HCT116 (cell line): ENCODE measurements at places on chromosomes 3 and 15. TPM values are rescaled to one million over a fixed set of nuclear protein-coding genes. Genes with fewer than 3 reads are reported as not detected.

GRCh38 chr15:99324082-99324620 lies 72.9 kb downstream of the LRRC28 start:
- H3K27ac ChIP-seq = peak overlapping the region; percentile 58; the same call in 1 of the 2 replicates
- no peaks in the 10 kb centered on the region for H3K36me3 ChIP-seq
- H3K27me3 ChIP-seq = no peaks in the 10 kb centered on the region
- peaks cover 9% of the 10 kb centered on the region for H3K4me1 ChIP-seq
- H3K4me3 ChIP-seq = peak overlapping the region; percentile 51

DNA sequence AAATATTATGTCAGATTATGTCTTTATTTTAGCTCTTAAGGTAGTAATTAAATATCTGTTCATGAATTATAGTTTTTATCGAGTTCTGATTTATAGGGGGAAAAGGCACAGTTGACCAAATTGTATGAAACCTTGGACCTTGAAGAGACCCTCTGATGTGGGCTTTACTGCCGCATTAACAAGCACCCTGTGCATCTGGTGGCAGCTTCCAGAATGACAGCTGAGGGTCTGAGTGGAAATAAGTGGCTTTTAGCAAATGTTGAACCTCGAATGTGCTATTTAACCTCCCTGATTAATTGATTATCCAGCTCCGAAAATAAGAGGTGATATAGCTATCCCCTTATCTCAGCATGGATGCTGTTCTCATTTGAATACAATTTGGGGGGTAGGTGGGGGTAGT lies 87.0 kb downstream of the TMEM108 start:
- no peaks in the 10 kb centered on the region for H3K4me1 ChIP-seq
- H3K27ac ChIP-seq = no peak overlapping the region
- no peaks in the 10 kb centered on the region for H3K36me3 ChIP-seq
- DNase-seq = no peak
- peaks cover 43% of the 10 kb centered on the region for H3K27me3 ChIP-seq

- DNase-seq = no peak
- no peaks in the 10 kb centered on the region for H3K4me1 ChIP-seq
- H3K36me3 ChIP-seq = peaks cover 6% of the 10 kb centered on the region; the same call in 1 of the 2 replicates
- no peak overlapping the region for H3K4me3 ChIP-seq
These were observed 31.1 kb downstream of the RBM15B start for GRCh38 chr3:51422211-51422610.

- H3K4me3 ChIP-seq = no peak overlapping the region
- no peak for DNase-seq
- H3K4me1 ChIP-seq = no peaks in the 10 kb centered on the region
- no peaks in the 10 kb centered on the region for H3K36me3 ChIP-seq
- no peaks in the 10 kb centered on the region for H3K27me3 ChIP-seq
- no peak overlapping the region for H3K27ac ChIP-seq
These were observed 177.3 kb downstream of the OTOL1 start for GRCh38 chr3:161673866-161674265.

DNA sequence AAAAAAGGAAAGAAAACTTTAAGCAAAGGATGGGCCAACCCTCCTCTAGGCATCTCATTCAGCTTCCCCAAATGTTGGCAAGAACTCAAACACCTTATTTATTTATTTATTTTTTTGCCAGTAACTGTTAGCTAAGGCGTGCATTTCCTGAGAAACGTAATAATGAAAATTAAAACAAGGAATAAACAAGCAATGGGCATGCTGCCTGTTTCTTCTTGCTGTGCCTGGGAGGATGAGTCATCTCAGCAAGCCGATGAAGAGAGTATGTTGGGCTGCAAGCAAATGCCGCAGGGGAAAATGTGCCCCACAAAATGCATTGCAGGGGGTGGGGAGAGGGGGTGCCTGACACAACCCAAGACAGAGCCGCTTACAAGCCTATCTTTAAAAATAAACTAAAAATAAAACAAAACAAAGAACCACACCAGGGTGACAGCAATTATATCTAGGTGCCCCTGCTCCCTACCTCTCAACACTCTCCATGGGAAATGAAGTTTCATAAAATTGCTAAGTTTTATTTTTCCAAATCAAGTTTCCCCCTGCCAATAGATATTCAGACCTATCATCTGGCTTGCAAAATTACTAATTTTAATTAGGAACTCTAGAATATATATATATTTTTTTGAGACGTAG lies 40.3 kb downstream of the EIF4E3 start:
- H3K27ac ChIP-seq = no peak overlapping the region
- no peak overlapping the region for H3K4me3 ChIP-seq
- H3K27me3 ChIP-seq = no peaks in the 10 kb centered on the region
- no peak for DNase-seq
- H3K36me3 ChIP-seq = no peaks in the 10 kb centered on the region

GRCh38 chr3:107328069-107328468 lies 49.2 kb upstream of the CCDC54 start:
- H3K27me3 ChIP-seq = no peaks in the 10 kb centered on the region
- H3K4me3 ChIP-seq = no peak overlapping the region
- DNase-seq = no peak
- no peaks in the 10 kb centered on the region for H3K4me1 ChIP-seq

- peaks cover 12% of the 10 kb centered on the region for H3K4me1 ChIP-seq
- peak; percentile 66 for DNase-seq
- H3K4me3 ChIP-seq = peak within 1 kb of the TSS; percentile 74
- H3K36me3 ChIP-seq = no peaks in the 10 kb centered on the region
- H3K27me3 ChIP-seq = no peaks in the 10 kb centered on the region
These were observed at the start of gene RASA2 for GRCh38 chr3:141486746-141487520. RASA2 (plus strand) TSS chr3:141487027; CDS start chr3:141487084, 57 bp downstream.

- peaks cover 22% of the 10 kb centered on the region; the same call in 1 of the 2 replicates for H3K4me1 ChIP-seq
- H3K36me3 ChIP-seq = no peaks in the 10 kb centered on the region
- H3K27ac ChIP-seq = no peak overlapping the region
- no peak overlapping the region for H3K4me3 ChIP-seq
- DNase-seq = no peak
These were observed 60.6 kb upstream of the XCR1 start for GRCh38 chr3:46087871-46088270.

- no peak for DNase-seq
- H3K4me1 ChIP-seq = no peaks in the 10 kb centered on the region
- H3K27ac ChIP-seq = no peak overlapping the region
- H3K4me3 ChIP-seq = no peak overlapping the region
- H3K27me3 ChIP-seq = peaks cover 30% of the 10 kb centered on the region
These were observed 334.4 kb upstream of the TRIM42 start for GRCh38 chr3:140343211-140344081.

DNA sequence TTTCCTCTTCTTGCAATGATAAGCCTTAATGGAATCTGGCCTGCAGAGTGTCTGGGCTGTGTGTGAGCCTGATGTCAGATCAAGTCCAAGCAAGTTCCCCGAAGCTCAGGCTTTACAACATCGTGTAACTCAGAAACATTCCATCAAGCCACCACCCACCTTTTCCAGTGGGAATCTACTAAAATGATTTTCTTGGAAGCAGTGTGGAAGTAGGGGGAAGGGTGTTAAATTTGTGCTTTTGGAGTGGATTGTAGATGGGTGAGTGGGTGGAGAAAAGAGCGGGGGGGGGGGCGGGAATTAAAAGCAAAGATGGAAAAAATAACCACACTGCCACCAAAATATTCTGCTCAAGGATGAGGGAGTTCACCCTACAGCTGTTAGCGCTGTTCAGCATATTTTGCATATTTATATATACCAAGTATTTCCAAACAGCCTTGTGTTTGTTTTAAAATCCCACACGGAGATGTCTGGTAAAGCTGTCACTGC lies 53.6 kb downstream of the VGLL3 start:
- no peaks in the 10 kb centered on the region for H3K27me3 ChIP-seq
- no peaks in the 10 kb centered on the region for H3K4me1 ChIP-seq
- no peak for DNase-seq
- H3K27ac ChIP-seq = no peak overlapping the region
- no peaks in the 10 kb centered on the region for H3K36me3 ChIP-seq

DNA sequence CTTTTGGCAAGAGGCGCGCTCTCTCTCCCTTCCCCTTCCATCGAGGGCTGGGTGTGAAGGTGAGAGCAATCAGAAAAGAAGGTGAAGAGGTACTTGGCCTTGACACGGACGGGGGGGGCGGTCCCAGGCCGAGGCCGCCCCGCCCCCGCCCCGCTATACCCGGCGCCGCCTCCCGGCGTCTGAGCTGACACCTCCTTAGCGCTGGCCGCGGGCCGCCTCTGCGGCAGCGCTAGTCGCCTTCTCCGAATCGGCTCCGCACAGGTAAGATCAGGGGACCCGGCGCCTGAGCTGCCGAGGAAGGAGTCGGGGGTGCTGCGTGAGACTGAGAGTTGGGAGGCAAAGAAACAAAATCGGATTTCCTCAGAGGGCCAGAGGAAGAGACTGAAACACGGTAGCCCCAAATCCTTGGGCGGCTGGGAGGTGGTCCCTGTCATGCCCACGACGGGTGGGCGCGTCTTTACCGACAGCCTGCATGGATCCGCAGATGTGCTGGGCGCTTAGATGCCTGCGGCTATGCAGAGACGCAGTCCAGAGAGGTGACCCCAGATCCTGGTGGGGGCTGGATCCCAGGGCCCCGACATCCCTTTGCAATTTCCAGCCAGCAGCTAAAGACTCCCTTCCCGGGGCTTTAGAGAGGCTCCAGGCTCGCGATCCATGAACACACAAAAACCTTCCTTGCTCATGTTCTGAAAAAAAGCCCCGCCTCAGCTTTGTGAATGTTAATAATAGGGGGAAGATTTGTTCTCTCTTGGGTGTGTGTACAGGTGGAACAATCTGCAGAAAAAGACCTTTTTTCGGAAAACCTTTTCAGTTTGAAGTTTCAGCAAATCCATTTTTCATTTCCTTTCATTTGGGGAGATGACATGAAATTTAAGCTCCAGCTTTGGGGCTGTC lies at the start of gene ENTPD3:
ENTPD3 (plus strand) TSS at position 184 of the 894 bp plus-strand sequence. CDS start 874 bp downstream, outside the sequence.
- no peaks in the 10 kb centered on the region for H3K27me3 ChIP-seq
- no peak within 1 kb of the TSS for H3K4me3 ChIP-seq
- H3K27ac ChIP-seq = no peak within 1 kb of the TSS
- no peak for DNase-seq
- no peaks in the 10 kb centered on the region for H3K4me1 ChIP-seq

GRCh38 chr15:42137461-42138261 lies 18.8 kb downstream of the PLA2G4F start:
- H3K36me3 ChIP-seq = no peaks in the 10 kb centered on the region
- no peak overlapping the region for H3K4me3 ChIP-seq
- H3K27ac ChIP-seq = no peak overlapping the region
- H3K27me3 ChIP-seq = no peaks in the 10 kb centered on the region; the same call in 1 of the 2 replicates
- H3K4me1 ChIP-seq = peaks cover 8% of the 10 kb centered on the region

GRCh38 chr3:132341746-132342145 lies 24.5 kb downstream of the ACP3 start:
- no peak overlapping the region for H3K27ac ChIP-seq
- H3K27me3 ChIP-seq = no peaks in the 10 kb centered on the region
- H3K36me3 ChIP-seq = no peaks in the 10 kb centered on the region
- H3K4me3 ChIP-seq = no peak overlapping the region

DNA sequence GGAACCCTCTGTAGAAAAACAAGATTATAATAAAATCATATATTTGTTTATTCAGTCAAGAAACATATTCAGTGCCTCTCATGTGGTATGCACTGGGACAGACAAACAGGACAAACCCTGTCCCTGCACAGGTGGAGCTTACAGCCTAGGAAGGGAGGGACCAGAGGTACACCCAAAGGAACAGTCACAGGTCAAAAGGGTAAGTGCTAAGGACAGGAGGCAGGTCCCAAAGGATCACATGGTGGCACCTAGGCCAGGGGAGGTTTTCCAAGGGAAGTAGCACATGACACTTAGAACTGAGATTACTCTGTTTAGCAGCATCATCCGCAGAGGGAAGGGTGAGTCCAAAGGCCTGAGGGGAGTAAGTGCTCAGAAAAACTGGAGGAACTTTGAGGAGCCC lies 254.4 kb upstream of the ARRDC4 start:
- no peak overlapping the region for H3K27ac ChIP-seq
- H3K4me3 ChIP-seq = no peak overlapping the region
- H3K36me3 ChIP-seq = no peaks in the 10 kb centered on the region
- no peak for DNase-seq
- H3K4me1 ChIP-seq = no peaks in the 10 kb centered on the region

DNA sequence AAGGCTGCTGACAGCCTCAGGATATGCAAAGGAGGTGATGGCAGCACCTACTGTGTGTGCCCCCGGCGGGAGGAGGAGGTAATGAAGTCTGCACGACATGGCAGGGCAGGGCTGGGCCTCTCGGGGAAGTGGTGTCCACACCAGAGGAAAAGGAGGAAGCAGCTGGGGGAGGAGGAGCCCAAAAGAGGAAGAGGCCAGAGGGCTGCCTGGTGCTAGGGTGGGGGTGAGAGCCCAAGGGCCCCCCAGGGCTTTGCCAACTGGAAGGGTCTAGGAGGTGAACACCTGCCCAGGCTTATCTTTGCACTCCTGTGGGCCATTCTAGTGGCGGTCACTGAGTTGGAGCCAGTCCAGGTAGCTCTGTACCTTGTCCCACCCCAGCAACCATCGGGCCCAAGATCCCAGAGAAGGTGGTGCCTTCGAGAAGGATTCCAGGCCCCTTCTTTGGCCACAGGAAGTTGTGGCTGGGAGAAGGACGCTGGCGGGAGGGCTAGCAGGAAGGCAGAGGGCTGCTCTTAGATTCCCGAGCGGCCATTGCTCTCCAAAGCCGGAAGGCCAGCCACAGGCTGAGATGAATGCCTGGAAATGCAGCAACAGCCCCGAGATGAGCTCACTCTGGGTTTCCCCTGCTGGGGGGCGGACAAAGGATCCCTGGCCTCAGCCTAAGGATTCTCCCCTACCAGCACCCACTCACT lies 7.0 kb downstream of the GNAI2 start:
- H3K4me3 ChIP-seq = no peak overlapping the region
- H3K36me3 ChIP-seq = 0 out of 2 replicates have a peak, but pooled peaks cover 5% of the 10 kb centered on the region
- peak overlapping the region; percentile 19; the same call in 1 of the 2 replicates for H3K27ac ChIP-seq
- H3K4me1 ChIP-seq = peaks cover 58% of the 10 kb centered on the region
- no peak for DNase-seq

DNA sequence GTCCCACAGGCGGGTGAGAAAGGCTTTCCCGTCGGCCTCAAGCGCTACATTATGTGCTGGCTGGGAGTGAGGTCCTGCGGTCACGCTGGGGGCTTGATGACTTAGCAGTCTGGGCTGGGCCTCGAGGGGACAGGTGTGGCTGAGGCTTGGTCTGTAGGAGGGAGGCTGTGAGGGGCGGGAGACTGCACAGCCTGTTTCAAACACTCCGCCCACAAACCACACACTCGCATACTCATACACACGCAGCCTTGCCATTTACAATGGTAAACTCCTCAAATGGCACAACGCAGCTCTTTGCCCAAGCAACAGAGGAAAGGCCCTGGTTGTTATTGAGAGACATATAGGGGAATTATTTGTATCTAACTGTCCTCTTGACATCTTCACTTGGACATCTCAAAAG lies 32.4 kb upstream of the RASGRF1 start:
- no peak overlapping the region for H3K27ac ChIP-seq
- no peak for DNase-seq

GRCh38 chr3:152269056-152269830 lies 514 bp downstream of the MBNL1 start:
- H3K27ac ChIP-seq = peak overlapping the region; percentile 90
- H3K36me3 ChIP-seq = no peaks in the 10 kb centered on the region
- H3K4me3 ChIP-seq = peak overlapping the region; percentile 88
- DNase-seq = no peak

- no peak overlapping the region for H3K27ac ChIP-seq
- no peak for DNase-seq
These were observed 81.7 kb downstream of the MSL2 start for GRCh38 chr3:136114421-136114820.

- no peak overlapping the region for H3K4me3 ChIP-seq
- DNase-seq = no peak
- no peaks in the 10 kb centered on the region for H3K4me1 ChIP-seq
- no peaks in the 10 kb centered on the region for H3K36me3 ChIP-seq
These were observed 102.1 kb upstream of the ARPP21 start for GRCh38 chr3:35537265-35537664.

The GALNT15 gene
- total RNA-seq = 0.05 TPM

The FSIP1 gene
- total RNA-seq = 0.42 TPM

The SPTBN5 gene
- 0.96 TPM for total RNA-seq

The CELSR3 gene
- 7.8 TPM for total RNA-seq

The TBCCD1 gene
- 16.8 TPM for total RNA-seq

The ZNF860 gene
- total RNA-seq = 2.9 TPM

The SLC2A2 gene
- not detected for total RNA-seq

The STRIT1 gene
- not detected for total RNA-seq
